ENCODE measurements at places on chromosomes 4 and X.

GRCh38 chr4:98484031-98484430, 174.4 kb downstream of the TSPAN5 start:
- no peak for DNase-seq

- no peak for DNase-seq
Observed at GRCh38 chr4:17096692-17097091, 198.2 kb upstream of the LDB2 start.

DNA sequence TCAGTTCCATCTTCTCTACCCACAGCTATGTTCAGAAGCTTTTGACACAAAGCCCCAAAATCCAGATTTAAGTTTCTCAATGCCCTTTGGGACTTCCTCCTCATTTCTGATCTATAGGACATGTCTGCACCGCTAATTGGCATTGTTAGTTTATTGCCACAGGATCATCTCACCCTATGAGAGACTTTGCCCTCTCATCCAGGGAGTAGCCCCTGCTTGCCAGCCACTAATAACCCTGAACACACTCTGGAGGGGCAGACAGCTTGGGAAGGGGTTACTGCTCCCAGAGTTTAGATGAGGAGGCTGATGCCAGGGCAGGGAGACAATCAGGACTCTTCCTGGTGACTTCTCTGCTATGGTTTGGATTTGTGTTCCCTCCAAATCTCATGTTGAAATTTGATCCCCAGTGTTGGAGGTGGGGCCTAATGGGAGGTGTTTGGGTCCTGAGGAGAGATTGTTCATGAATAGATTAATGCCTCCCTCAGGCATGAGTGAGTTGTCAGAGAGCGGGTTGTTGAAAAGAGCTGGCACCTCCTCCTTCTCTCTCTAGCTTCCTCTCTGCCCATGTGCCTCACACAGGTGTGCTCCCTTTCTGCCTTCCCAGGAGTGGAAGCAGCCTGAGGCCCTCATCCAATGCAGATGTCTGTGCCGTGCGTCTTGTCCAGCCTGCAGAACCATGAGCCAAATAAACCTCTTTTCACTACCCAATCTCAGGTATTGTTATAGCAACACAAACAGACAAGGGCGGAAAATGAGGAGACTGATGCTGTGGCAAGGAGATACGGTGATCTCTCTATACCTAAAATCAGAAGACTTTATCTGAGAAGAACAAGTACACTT, 3.6 kb upstream of the SCARB2 start:
- DNase-seq = no peak

- DNase-seq = no peak
Observed at GRCh38 chr4:26204911-26205370, 115.9 kb upstream of the RBPJ start.

DNA sequence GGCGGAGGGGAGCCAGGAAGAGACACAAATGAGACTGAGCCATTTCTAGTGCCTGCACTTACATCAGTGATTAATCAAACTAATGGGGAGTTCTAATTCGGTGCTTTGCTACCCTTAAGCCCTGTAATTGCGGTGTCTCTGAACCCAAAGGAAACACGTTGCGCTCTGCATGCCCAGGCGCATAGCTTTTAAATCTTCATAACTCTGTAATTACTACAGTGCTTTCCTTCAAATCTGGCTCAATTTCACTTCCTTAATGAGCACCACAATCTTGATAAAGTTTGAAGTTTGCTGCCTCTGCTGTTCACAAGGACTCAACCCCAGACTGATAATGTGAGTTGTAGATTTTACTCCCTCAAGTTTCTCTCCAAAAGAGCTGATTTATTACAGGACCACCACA, 5.7 kb upstream of the NHS start:
- DNase-seq = no peak

DNA sequence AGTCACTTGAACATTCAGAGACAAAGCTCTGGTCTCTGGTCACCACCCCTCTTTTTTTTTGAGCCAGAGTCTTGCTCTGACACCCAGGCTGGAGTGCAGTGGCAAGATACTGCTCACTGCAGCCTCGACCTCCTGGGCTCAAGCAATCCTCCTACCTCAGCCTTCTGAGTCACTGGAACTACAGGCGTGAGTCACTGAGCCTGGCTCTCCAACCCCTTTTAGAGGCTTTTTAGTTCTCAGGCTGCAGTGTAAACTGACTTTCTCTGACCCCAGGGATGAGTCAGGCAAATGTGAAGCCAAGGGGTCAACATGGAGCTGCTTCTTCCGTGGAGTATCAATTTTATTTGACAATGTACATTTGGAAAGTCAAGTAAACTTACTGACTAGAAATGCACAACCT, 229.2 kb downstream of the PTTG2 start:
- no peak for DNase-seq

DNA sequence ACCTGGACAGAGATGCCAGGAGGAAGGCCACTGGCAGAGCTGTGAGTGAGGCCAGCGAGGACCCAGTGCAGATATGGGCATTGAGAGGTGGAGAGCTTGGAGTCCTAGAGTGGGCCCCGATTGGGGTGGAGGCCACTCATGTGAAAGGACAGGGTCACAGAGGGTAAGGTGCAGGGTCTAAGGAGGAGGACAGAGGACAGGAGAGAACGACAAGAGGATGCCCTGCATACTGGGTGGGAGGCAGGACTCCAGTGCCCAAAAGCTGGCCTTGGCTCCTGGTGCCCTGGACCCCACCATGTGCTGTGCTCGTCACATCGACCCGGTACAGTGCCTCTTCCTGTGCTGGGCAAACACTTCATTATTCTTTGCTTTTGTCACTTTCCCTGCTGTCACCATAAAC, 66.7 kb downstream of the NAT8L start:
- DNase-seq = no peak

DNA sequence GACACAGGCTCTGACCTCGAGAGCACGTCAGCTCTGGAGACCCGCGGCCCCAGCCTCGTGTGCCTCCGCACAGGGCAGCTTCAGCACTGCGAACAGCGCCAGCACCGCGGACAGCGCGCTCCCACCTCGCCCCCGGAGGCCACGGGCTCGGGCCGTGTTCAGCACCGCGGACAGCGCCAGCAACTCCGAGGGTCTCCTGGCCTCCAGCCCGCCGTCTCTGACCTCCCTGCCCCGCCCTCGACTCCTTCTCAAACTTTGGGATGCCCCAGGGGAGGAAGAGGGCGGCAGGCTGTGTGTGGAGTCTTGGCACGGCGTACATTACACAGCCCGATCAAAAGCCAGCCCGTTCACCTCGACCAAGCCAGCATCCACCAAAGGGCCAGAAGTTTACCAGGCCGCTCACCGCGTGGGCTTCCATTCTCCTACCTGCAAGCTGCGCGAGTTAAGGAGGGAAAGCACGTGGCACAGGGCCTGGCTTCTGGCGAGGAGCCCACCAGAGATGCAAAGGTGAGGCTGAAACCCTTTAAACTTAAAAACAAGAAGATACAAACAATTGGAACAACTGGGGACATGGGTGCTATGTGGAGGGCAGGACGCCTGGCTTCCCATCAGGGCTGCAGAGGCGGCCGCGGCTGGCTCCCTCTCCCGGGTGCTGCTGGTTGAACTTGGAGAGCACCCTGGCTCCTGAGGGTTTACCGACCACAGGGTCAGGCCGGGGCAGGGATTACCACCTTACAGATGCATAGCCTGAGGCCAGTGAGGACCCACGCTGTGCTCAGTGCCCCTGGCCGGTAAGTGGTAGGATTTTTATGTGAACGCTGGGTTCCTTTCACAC, 4.5 kb upstream of the NKX1-1 start:
- DNase-seq = peak; percentile 35

DNA sequence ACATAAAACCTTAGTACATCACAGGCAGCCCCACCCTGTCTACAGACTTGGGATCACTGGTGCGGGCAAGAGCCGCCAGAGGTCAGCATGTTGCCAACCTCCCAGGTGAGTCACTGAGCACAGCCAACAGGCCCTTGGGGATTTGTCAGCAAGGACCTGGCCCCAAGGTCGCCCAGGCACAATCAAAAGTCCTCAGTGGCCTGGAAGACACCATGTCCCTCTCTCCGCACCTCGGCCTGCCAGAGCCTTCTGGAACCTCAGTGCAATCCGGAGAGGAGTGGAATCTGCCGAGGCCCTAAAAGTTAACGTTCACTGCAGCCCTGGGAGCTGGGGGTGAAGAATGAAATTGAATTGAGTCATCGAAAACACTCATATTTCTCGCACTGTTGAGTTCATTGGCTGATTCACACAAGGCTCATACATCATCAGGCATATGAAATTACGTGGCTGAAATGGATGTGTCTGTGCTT, 74.3 kb downstream of the WFS1 start:
- no peak for DNase-seq

- DNase-seq = no peak
Observed at GRCh38 chr4:54731552-54731951, 73.8 kb downstream of the KIT start.

DNA sequence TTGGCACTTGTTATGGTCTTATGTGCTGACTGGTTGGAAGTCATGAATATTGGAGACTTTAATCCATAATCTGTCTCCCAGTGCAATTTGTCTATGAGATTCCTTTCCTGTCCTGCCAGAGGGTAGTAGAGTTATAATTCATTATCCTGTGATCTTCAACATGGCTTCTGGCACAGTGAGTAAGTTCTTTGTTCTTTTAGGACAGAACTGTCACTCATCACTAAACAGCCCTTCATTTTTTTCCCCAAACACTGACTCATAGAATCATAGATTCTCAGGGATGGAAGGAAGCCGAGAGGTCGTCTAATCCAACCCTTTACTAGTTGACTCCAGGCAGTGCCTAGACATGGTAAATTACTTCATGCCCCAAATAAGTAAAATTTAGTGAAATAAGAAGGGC, 78.4 kb downstream of the LUZP4 start:
- no peak for DNase-seq

Measured in activated CD4-positive, CD25-positive, alpha-beta regulatory T cell treated with anti-CD3 and anti-CD28 coated beads, Interleukin-2, amount 50 U/mL, for 72 hours (primary cell).